ENCODE measurements at places on chromosomes 13 and 19. TPM values are rescaled to one million over a fixed set of nuclear protein-coding genes. Genes with fewer than 3 reads are reported as not detected.

DNA sequence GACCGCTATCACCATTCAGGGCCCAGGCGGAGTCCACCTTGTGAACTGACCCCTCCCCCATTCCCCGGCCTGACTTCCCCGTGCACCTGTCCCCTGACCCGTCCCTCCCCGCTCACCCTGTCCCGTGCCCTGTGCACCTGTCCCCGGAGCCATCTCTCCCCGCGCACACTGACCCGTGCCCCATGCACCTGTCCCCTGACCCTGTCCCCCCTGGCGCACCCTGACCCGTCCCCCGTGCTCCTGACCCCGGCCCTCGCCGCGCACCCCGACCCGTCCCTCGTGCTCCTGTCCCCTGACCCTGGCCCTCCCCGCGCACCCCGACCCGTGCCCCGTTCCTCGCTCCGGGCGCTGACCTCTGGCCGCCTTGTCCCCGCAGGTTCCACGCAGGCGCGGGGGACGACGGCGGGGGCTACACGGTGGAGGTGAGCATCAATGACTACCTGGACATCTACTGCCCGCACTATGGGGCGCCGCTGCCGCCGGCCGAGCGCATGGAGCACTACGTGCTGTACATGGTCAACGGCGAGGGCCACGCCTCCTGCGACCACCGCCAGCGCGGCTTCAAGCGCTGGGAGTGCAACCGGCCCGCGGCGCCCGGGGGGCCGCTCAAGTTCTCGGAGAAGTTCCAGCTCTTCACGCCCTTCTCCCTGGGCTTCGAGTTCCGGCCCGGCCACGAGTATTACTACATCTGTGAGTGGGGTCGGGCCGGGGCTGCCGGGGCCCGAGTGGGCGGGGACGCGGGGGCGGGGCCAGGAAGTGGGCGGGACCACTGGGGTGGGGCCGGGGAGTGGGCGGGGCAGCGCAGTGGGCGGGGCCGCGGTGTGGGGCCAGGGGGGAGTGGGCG lies 9.7 kb downstream of the EFNA2 start:
- ATAC-seq = no peak

GRCh38 chr19:51434456-51434855 lies 17.0 kb upstream of the SIGLEC10 start:
- no peak for ATAC-seq

DNA sequence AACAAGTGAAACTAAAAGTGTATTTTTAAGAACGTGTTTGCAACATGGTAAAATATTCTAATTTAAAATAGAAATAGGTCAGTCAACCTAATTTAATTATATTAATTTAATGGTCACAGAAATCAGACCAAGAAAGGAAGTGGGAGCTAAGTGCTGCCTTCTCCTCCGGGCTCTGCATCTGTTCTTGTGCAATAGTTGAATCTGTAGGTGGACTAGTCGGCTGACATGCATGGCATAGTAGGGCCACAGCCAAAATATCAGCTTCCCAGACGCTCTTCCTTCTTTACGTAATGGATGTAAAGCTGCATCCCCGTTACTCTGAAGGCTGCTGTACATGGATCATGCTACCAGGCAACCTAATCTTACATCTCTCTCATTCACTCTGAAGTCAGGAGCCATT lies 47.3 kb downstream of the COL4A1 start:
- no peak for ATAC-seq

Gene RSPH6A
- total RNA-seq = 0.40 TPM

DNA sequence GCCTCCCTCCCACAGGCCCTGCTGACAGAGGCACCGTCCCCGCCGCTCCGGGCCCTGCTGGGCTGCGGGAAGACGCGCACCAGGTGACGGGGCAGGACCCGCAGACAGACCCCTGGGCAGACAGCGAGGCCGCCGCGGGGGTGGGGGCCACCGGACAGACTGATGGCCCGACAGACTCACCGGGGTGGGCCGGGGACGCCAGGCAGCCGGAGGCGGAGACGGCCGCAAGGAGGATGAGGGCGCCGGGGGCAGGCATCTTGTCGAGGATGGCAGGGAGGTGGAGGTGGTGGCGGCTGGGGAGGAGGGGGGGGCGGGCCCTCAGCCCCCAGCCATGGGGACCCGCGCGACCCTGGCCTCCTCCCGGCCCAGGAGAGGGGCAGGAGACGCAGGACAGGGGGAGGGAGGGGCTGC lies 309 bp downstream of the LMTK3 start:
- ATAC-seq = peak; percentile 20

DNA sequence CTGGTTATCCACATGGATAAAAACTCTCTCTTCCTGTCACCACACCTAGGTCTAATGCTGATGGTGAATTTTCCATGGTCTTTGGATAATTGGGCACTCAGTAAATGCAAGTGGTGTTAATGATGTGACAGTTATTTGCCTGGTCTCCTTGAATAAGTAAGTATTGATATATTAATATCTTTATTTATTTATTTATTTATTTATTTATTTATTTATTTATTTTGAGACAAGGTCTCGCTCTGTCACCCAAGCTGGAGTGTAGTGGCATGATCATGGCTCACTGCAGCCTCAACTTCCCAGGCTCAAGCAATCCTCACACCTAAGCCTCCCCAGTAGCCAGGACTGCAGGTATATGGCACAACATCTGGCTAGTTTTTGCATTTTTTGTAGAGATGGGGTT lies 46.3 kb upstream of the ITM2B start:
- no peak for ATAC-seq

Gene LCP1
- total RNA-seq = 727 TPM

Gene DMKN
- total RNA-seq = 1.7 TPM

DNA sequence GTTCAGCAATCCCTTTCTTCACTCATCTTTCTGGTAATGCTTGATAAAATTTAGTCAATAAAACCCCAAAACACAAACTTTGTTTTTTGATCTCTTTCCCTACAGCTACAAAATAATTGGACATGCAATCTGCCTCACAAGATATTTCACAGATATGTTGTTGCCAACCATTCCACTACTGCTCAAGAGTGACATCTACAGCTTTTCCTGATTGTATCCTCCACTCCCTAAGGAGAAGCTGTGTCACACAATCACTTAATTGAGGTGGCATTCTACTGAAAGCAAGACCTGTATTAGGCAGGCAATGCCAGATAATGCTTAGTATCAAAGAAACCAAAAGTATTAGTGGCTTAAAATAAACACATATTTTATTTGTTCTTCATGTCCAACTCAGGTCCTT lies 1646.2 kb upstream of the SPRY2 start:
- ATAC-seq = no peak

DNA sequence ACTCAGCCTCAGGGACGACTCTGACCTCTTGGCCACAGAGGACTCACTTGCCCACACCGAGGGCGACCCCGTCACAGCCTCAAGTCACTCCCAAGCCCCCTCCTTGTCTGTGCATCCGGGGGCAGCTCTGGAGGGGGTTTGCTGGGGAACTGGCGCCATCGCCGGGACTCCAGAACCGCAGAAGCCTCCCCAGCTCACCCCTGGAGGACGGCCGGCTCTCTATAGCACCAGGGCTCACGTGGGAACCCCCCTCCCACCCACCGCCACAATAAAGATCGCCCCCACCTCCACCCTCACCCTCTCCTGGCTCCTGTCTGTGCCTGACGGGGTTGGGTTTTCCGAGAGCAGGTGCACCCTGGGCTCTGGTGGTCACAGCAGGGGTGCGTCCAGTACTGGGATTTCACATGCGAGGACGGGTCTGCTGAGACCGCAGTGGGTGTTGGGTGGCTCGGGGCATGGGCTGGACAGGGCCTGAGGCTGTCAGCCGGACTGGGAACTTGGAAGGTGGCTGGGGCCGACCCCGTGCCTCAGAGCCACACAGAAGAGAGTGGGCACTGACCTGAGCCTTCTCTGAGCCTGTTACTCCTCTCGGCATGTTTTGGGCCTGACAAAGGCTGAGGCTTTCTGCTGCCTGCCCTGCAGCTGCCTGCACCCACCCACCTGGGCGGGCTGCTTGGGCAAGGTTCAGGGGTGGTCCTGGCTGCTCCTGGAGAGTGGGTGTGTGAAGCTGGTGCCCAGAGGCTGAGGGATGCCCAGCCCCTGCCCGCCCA lies 6.3 kb upstream of the HCN2 start:
- no peak for ATAC-seq

Gene PTPRH
- not detected for total RNA-seq

DNA sequence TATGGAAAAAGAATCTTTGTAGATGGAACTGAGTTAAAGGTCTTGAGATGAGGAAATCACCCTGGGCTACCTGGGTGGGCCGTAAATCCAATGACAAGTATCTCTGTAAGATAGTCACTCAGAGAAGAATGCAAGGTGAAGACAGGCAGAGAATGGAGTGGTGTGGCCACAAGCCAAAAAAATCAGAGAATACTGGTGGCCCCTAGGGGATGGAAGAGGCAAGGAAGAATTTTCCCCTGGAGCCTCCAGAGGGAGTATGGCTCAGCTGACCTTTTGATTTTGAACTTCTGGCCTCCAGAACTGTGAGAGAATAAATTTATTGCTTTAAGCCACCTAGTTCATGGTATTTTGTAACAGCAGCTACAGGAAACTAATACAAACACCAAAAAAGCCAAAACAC lies 32.7 kb upstream of the CSNK1A1L start:
- no peak for ATAC-seq

- ATAC-seq = no peak
Measured at GRCh38 chr13:97866346-97866745, 87.1 kb upstream of the IPO5 start.

GRCh38 chr13:35496006-35496405 lies 19.5 kb upstream of the MAB21L1 start:
- ATAC-seq = no peak

Gene ZNF540
- total RNA-seq = 2.1 TPM

DNA sequence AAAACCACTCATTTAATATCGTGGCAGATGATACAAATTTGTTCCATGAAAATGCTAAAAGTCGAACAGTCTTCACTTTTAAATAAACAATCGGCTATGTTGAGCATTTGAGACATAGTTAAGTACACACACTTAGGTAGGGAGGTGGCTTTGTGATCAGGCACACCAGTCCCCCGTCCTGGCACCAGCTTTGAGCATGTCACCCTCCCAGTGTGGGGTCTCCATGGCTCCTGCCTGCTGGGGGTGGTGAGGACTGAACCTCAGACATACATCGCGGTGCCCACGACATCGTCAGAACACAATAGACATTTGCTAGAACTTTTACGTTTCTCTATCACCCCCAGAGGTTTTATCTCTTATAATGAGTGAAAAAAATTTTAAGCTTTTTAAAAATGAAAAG lies 62.0 kb downstream of the RFX2 start:
- ATAC-seq = no peak

Data from activated T-helper 17 cell treated with anti-CD3 and anti-CD28 coated beads, Interleukin-2, amount 50 U/mL, for 72 hours (primary cell).